Skeletal muscle cell (primary cell): ENCODE measurements at places on chromosomes 7 and 10.

DNA sequence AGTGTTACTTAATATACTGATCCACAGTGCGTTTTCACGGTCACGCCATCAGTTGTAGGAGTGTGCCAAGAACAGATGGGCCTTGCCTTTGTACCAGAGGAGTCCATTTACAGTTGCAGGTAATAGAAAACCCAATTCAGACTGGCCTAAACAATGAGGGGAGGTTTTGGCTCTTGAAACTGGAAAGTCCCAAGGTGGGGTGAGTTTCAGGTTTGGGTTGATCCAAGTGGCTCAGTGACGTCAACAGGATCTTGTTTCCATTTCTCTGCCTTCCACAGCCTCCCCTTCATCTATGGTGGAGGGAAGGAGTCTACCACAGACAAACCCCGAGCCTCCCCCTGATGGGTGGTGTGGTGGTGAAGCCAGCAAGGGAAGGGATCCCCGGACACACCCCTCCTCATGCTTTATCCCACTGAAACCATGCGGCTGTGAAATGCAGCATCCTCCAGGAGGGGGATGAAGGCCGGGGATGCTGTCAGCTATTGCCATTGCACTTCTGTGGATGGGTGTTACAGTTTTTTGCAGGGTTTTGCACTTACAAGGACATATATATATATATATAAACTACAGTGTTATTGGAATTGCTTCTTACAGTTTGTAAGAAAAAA is 14.8 kb upstream of the SH2D4B start:
- no peak for DNase-seq

DNA sequence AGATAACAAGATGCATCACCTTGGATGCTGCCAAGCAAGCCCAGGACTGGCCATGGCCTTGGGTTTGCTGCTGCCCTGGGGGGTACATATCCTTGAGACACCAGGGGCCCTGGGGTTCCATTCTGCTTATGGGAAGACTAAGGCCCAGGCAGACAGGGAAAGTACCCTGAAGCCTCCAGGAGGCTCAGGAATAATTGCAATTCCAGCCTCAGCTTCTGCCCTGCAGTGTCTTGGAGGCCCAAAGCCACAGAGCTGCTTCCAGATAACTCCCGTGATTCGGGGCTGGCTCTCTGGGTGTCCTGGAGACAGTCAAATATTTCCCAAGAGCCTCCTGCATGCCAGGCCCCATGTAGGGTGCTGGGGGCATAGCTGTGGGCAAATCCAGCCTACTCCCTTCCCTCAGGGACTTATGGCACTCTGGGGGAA is 22.6 kb downstream of the MYL10 start:
- no peak for DNase-seq

DNA sequence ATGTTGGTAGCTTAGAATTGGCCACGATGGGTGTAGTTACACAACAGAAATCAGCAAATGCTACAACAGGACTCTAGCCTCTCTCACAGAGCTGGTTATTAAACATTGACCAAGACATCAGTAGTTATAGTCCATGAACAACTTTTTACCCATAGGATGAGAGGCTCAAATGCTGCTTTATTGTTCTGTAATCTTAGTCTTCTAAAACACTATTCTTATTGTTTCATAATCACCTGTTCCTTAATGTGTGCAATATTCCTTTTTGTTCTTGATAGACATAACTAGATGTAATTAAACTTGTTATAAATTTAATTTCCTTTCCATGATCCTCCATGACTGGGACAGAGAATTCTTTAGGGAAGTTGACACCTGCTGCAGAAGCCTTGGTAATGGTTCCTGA is 356.9 kb downstream of the EXOC4 start:
- DNase-seq = no peak

GRCh38 chr7:101999393-101999792 is 182.0 kb downstream of the CUX1 start:
- DNase-seq = no peak

DNA sequence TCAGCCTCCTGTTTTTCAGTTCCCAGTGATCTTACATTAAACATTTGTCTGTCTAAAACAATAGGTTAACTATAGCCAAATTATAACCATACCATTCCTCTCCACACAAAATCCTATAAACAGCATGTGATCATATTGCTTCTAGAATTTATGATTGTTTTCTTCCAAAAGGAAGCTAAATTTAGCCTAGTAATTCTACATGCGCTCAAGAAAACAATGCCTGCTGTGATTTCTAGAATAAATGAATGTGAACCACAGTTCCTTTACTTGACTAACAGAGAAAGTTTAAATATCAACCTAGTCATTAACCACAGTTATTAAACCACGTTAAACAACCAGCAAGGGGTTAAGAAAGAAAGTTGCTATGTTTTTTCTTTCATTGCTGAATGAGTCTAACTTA is 26.4 kb downstream of the MET start:
- no peak for DNase-seq

GRCh38 chr10:44628921-44629320 is 244.0 kb upstream of the CXCL12 start:
- peak; percentile 76 for DNase-seq

- no peak for DNase-seq
Measured at GRCh38 chr7:79055722-79056415, 397.6 kb downstream of the MAGI2 start.

- DNase-seq = no peak
Measured at GRCh38 chr10:22629852-22630233, 84.5 kb downstream of the PIP4K2A start.

DNA sequence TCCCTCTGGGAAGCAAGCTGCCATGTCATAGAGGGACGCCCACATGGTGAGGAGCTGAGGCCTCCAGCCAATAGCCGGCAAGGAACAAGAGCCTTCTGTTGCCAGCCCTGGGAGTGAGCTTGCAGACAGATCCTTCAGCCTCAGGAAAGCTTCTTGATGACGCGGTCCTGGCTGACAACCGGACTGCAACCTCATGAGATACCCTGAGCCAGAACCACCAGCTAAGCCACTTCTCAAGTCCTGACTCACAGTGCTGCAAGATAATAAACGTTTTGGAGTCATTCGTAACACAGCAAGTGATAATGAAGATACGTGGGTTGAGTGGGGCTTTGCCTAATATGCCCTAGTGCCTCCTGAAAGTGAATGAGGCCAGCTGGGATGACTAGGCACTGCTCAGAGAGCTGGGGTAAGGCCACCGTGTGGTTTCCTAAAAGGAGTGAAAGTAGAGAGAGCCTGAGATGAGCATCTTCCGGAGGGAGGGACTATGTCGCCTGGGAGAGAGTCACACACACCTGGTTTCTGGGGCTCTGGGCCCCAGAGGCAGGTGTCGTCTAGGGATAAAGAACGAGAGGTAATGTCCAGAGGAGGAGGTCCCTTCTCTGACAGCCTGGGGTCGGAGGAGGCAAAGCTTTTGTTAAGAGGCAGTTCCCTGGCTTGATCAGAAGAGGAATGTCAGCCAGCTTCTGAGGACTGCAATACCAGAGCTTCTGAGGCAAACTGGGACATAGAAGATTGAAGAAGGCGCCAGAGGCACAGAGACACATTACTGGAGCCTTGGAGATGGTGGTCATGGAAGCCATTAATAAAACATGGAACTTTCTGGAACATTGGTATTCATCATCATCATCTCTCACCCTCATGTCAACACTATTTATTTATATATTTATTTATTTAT is 53.6 kb downstream of the PYROXD2 start:
- peak; percentile 99 for DNase-seq

DNA sequence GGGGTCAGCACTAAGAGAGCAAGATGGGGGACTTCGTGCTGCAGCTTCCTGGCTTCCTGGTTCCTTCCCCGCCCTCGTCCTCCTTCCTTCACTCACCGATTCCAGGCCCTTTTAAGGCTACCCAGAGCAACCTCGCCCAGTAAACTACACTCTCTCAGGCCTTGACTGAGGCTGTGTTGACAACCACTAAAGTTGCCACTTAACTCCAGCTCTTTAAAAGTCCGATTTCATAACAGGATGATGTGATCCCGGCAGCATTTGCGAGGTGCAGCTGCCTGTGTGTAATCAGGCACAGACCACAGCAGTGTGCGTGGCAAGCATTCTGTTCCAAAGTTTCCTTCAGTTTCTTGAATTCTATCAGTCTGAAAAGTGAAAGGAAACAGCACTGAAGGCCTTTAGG is 110.6 kb downstream of the RAB11FIP2 start:
- peak; percentile 81 for DNase-seq

- no peak for DNase-seq
Measured at GRCh38 chr10:98513704-98514103, 67.0 kb upstream of the HPS1 start.

GRCh38 chr7:100728196-100728595 is 5.2 kb upstream of the ZAN start:
- DNase-seq = no peak

GRCh38 chr10:35574924-35575352 is 30.2 kb upstream of the GJD4 start:
- DNase-seq = peak; percentile 82

GRCh38 chr10:51638737-51639136 is 60.7 kb downstream of the CSTF2T start:
- no peak for DNase-seq

GRCh38 chr10:24239289-24240040 is 30.5 kb downstream of the KIAA1217 start:
- DNase-seq = no peak

GRCh38 chr10:6128087-6128486 is 39.3 kb downstream of the RBM17 start:
- DNase-seq = no peak

GRCh38 chr10:56095506-56096225 is 265.4 kb downstream of the ZWINT start:
- DNase-seq = no peak

- no peak for DNase-seq
Measured at GRCh38 chr7:103101543-103101942, 26.6 kb downstream of the ARMC10 start.

DNA sequence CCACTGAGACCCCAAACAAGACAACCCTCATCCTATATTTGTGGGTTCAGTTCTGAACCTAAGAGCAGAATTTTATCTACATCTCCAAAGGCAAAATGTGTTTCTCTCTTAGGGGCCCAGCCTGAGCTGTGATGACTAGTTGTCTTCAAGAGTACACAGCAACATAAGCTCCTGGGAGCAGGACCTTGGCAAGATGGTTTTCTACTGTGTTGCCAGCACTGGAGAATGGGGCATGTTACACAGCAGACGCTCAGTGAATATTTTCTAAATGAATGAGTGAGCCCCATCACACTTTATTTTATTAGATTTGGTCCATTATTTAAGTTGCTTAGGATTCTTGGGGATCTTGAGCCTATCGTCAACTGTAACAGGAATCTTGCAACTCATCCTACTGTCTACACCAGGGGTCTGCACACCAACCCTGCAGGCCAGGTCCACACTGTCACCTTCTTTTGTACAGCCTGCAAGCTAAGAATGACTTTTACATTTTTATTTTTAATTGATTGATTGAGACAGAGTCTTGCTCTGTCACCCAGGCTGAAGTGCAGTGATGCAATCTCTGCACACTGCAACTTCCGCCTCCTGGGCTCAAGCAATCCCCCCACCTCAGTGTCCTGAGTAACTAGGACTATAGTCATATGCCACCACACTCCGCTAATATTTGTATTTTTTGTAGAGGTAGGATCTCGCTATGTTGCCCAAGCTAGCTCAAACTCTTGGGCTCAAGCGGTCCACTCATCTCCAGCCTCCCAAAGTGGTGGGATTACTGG is 347.1 kb downstream of the FGFR2 start:
- no peak for DNase-seq

DNA sequence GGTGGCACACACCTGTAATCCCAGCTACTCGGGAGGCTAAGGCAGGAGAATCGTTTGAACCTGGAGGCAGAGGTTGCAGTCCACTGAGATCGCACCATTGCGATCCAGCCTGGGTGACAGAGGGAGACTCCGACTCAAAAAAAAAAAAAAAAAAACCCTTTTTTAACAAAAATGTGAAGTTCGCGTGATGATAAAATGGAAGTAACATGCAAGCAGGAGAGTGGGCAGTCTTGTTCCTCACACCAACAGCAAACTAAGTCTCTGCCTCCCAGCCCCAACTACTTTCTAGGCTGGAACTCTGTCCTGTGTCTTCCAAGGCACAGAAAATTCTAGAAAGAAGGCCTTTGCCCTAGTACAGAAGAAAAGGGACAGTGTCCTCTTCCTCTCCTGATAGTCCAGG is 11.3 kb downstream of the PIK3AP1 start:
- DNase-seq = no peak

GRCh38 chr7:47654672-47655298 is 72.9 kb upstream of the TNS3 start:
- peak; percentile 59 for DNase-seq

GRCh38 chr7:15043931-15044330 is 141.4 kb upstream of the DGKB start:
- no peak for DNase-seq

GRCh38 chr7:117324960-117325359 is 2.1 kb upstream of the WNT2 start:
- DNase-seq = no peak

DNA sequence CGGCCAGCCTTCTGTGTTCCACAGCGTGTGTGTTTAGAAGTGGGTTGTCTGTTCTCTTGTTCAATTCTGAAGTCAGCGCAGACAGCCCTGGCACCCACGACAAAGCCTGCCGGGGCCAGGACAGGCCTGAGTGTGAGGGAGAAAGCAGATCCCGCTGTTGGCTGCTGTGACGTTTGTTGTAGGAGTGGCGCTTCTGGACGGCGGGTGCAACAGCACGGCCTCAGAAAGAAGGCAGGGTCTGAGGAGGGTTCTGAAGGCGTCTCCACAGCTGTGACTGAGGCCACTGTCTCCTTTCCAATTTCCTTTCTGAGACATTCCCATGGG is 76.2 kb downstream of the VIPR2 start:
- no peak for DNase-seq

GRCh38 chr10:36170943-36171501 is 528.9 kb upstream of the FZD8 start:
- DNase-seq = no peak

DNA sequence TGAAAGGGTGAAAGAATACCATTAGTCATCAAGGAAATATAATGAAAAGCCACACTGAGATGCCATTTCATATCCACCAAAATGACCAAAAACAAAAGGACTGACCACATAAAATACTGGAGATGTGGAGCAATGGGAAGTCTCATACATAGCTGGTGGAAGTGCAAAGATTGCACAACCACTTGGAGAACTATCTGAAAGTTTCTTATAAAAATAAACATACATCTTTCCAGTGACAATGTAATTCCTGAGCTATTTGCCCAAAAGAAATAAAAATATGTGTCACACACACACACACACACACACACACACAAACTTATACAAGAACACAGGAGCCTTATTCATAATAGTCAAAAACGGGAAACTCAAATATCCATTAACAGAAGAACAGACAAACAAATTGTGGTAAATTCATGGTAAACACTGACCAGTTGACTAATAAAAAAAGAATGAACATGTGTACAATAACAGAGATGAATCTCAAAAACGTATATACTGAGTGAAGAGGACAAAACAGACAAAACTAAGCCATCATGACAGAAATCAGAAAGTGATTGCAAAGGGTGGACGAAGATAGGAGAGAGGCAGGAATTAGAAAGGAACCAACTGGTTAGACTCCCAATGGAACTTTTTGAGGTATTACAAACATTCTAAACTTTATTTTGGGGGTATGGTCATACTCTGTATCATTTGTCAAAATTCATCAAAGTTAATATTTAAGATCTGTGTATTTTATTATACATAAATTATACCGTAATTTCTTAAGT is 21.5 kb downstream of the WASL start:
- peak; percentile 87 for DNase-seq
